ENCODE measurements at places on chromosomes 6 and 20.

DNA sequence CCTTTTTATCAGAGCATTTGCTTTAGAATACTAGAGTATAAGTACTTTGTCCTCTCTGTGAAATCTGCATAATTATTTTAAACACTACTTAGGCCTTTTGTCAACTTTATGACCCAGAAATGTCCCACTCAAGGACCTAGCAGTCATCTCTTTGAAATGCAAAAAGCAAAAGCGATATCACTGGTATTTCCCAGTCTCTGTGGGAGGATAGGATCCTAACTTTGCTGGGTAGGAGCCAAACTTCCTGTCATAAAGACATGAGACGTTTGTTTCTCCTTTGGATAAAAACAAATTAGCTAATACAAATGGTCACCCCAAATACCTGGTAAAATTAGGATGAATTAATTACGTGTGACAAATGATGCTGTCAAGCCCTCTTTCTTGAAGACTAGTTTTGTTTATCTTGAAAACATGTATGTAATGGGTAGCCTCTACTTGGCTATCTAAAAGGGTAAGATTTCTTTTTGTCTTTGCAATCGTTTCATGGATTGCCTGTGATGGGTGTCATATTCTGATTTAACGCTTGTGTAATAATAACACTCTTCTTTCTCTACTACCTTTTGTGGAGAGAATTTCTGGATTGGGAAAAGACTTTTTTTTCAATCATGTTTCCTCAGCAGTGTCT, 36.2 kb downstream of the DCDC2 start:
- no peak for DNase-seq

- no peak for DNase-seq
Measured at GRCh38 chr6:170045981-170046667, 244.8 kb downstream of the DLL1 start.

GRCh38 chr6:21022343-21023107, 488.3 kb downstream of the CDKAL1 start:
- DNase-seq, result peak; percentile 87

- no peak for DNase-seq
Measured at GRCh38 chr6:139124887-139125672, 9.8 kb upstream of the HECA start.

DNA sequence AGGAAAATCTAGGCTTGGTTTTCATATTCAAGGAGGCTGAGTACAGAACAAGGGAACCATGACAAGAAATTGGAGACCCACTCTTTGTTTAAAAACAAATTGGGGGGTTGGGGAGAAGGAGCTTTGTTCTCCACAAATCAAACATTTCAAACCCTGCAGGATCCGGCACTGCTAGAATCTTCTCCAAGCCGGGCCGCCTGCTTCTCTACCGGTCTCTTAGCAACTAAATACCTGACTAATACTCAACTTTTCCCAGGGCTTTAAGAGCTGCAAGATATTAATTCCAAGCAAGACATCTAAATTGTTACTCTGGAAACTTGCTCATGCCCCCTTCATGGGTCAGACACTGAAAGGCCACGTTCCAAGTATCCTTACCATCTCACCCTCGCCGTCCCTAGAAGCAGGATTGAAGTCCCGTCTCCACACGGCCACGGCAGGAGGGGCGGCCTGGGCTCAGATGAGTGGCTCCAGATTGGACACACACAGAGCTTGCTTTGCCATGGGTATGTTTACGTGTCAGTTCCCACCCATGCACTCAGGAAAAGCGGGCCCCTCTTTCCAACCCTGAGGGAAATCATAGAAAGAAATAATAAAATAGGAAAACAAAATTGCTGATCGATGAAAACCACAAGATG, 126.4 kb upstream of the CDH4 start:
- DNase-seq, result no peak

GRCh38 chr20:24577271-24577909, 108.0 kb downstream of the SYNDIG1 start:
- DNase-seq, result no peak

- DNase-seq, result no peak
Measured at GRCh38 chr6:56572788-56573471, 69.8 kb downstream of the DST start.

DNA sequence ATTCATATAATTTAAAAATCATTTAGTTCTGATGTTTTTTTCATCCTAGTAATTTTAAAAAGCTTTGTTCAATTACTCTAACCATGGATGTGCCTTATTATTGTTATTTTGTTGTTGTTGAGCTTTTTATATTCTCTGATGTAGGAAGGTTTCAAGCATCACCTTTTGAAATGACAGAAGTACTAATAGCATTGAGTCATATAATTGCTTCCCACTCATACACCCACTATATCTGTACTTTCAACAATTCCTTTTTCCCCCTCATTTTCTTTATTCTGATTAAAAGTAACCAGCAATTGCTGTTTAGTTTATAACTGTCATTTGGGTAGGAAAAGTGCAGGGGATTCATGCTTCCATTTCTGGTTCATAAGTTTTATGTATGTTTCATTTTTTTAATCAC, 38.6 kb downstream of the DNAH8 start:
- DNase-seq, result no peak

- no peak for DNase-seq
Measured at GRCh38 chr20:16808796-16809195, 60.6 kb downstream of the OTOR start.

DNA sequence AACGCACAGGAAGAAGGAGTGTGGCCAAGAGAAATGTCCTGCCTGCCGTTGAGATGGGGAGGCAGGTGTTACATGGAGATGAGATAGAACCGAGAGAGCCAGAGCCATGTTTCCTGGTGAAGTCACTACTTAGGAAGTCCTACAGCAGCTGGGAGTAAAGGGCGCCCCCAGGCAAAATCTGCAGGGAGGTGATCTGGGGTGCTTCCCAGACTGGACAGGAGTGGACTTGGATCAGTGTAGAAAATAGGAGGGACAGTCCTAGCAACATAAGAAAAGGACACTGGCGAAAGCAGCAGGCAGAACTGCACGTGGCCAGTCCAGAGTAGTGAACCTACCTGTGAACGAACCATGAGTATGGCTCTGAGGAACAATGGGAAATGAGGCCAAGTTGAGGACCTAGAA, 85.3 kb downstream of the CD164 start:
- DNase-seq, result no peak

DNA sequence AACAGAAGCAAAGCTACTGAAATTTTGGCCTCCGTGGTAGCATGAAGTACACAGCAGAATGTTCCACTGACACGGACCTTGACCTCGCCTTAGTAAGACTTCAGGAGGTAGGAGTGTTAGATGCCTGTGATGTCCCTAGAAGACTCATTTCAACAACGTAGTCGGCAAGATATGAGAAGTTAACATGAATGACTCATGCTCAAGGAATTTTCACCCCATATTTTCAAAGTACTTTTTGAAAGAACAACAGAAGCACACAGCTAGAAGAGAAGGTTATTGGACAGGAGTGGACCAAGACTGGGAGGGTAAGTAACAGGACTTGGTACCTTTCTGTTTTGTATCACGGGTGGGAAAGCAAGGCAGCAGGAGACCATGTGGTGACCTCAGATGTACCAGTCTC, 78.0 kb downstream of the DZANK1 start:
- no peak for DNase-seq

DNA sequence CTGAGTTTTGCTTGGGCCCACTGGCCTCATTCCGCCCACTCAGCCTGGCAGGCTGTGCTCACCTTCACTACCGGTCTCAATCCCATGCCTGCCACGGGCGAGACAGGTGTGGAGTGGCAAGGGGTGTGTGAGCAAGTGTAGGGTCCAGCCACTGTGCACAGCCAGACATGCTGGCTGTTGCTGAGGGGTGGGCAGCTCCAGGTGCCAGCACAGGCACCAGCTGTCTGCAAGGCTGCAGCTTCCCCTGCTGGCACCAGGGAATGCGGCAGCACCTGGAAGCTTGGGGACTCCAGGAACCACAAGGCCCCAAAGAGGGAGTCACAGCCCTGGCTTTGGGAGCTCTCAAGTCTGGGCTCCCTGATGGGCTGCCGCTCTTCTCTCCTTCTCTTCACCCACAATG, 372.7 kb downstream of the CBLN4 start:
- DNase-seq, result no peak

DNA sequence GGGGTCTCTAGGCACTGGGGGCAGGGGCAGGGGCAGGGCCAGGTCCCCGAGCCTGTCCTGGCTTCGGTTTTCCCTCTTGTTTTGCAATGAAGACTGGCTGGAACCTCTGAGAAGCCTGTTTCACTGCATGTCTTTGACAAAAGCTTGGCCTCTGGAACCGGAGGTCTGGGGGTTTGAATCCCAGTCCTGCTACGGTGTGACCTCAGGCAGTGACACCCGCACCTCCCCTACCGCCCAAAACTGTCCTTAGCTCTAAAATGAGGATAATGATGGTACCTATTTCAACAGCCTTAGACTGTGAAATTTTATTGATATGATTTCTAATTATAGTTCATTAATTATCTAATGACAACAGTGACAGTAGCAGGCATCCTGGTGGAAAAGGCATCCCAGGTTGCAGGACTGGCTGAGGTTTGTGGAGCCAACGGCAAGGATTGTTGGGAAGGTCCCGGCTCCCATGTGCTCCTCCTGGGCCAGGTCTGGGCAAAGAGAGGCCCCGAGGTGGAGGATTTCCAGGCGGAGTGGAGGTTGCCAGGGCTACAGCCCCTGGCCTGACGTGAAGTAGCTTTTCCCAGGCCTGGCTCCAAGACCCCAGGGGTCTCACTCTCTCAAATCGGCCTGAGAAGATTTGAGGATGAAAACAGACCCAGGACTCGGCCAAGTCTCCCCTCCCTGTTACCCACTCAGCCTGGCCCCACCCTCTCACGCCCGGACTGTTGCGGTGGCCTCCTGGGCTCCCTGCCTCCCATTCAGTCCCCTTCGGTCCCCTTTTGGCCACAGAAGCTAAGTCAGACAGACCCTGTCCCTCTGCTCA, 57.9 kb downstream of the SNAI1 start:
- no peak for DNase-seq
